ENCODE measurements at places on chromosomes 2 and 18.
A peak's percentile ranks its signal among the peaks of the same experiment; 100 is the strongest.

DNA sequence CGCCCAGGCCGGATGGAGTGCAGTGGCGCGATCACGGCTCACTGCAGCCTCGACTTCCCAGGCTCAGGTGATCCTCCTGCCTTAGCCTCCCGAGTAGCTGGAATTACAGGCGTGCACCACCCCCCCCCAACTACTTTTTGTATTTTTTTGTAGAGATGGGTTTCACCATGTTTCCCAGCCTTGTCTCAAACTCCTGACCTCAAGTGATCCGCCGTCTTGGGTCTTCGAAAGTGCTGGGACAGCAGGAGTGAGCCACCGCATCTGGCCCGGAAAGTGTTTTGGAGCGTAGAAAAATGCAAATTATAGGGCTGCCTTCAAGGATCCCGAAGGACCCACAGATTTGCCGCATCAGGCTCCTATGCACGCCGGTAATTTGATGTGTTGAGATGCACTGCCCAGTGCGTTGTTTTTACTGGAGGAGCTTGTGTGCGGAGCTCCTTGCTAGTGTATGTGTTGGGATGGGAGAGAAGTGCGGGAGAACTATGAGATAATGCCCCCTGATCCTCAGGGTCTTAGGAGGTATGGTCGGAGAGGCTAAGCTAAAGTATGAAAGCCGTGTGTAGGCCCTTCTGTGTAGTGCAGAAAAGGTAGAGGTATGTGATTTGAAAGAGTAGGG is 1.2 kb upstream of the CLASP1 start:
- no peak for DNase-seq

DNA sequence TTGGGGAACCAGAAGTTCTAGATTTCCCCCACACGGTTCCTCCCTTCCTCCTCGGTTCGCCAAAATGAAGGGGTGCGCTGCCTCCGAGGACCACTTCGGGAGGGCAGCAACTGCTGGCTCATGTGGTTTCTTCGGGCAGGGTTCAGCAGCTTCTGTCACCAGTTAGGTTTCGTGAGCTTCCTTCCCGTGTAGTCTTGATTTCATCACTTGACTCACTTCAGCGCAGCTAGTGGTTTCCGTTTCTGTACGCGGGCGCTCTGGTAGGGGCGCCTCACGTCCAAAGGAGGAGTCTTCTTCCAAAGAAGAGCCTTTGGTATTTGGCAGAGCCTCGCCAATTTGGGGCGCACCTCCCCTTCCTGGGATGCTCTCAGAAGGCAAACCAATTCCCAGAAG is 485 bp upstream of the GALNT3 start:
- DNase-seq, result no peak

GRCh38 chr2:142033393-142033792 is 97.4 kb downstream of the LRP1B start:
- DNase-seq, result no peak

DNA sequence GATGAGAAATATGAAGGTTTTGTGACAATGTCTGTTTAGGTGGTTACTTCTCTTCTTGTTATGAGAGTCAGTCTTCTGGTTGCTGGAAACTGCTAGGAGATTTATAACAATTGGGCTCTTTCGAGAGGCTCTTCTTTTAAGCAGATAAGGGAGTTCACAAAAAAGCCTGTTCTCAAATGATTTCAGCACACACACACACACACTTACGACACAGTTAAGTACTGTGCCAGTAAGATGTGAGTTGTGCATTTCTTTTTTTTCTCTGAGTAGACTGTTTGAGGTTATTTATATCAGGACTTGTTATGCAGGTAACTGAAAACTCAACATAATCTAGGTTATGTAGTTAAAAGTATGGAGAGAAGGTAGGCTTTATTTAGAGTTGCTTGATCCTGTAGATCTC is 49.8 kb downstream of the MSH2 start:
- DNase-seq, result no peak

DNA sequence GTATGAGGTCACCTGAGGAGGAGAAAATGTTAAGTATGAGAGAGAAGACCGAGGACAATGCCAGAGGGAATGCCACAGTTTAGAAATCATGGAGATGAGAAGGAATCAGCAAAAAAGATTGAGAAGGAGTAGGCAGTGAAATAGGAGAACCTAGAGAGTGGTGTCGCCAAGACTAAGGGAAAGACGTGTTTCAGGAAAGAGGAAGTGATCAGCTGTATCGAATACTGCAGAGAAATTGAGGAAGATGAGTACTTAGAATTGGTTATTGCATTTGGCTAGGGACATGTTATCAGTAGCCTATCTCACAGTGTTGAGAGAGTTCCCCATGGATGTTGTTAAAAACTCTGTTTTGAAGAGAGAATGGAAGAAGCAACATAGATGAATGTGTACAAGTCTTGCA is 112.3 kb downstream of the GALNT1 start:
- DNase-seq, result no peak

- DNase-seq, result no peak
Measured at GRCh38 chr2:41062336-41062735, 610.4 kb upstream of the SLC8A1 start.

DNA sequence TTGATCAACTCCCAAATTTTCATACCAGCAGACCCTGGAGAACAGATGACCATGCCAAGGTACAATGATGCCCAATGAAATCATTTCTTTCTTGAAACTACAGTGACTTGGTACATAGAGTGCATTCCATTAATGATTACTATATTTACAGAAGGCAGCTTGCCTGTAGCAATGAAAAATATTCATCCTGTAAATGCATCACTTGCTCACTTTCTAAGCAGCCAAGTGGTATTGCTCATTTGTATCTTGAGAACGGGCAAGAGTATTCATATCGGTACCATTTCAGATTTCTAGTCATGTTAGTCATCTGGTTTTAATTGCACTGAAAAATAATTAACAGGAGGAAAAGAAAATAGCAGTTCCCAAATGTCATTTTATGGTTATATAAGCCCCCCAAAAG is 59.6 kb downstream of the VIL1 start:
- DNase-seq, result no peak

DNA sequence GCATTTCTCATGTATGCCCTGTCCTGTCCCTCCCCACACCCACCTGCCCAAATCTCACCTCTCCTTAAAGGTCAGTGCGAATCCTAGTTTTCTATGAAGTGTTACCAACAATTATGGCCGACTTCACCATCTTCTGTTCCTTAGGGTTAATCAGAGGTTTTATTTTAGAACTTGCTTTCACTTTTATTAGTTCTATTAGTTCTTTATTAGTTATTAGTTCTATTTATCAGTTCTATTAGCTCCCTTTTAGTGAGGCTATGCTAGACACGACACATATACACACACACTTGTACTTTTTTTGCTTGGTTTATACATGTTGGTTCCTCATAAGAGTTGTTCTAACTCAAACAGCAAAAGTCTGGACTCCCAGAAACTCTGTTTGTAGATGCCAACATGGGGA is 176.8 kb upstream of the MSH6 start:
- DNase-seq, result no peak

- no peak for DNase-seq
Measured at GRCh38 chr2:182858671-182859070, 7.8 kb downstream of the FRZB start.

DNA sequence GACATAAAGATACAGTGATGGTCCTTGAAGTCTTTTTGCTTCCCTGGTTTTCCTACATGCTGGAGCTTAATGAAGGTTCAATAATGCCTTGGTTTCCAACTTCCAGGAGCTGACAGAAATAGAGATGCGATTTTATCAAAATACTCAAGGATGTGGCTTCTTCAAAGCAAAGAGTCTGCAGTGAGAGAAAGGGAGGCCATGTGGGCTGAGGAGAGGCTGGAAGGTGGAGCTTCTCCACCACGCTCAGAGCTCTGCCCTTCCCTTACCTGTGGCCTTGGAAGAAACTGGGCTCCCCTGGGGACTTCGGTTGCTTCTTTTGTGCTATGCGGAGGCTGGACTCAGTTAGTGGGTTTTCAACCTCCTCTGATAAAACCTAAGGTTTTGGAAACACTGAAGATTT is 175.0 kb upstream of the APCDD1 start:
- DNase-seq, result no peak

- DNase-seq, result no peak
Measured at GRCh38 chr2:191611614-191612013, 66.3 kb upstream of the NABP1 start.

GRCh38 chr2:173523497-173523896 is 168.8 kb downstream of the CDCA7 start:
- no peak for DNase-seq

- DNase-seq, result no peak
Measured at GRCh38 chr2:75621228-75621627, 25.4 kb upstream of the MRPL19 start.

GRCh38 chr2:164595031-164595430 is 26.3 kb downstream of the GRB14 start:
- DNase-seq, result no peak

GRCh38 chr18:23181547-23181946 is 46.3 kb downstream of the CABLES1 start:
- no peak for DNase-seq

- DNase-seq, result peak; percentile 72
Measured at GRCh38 chr2:156456616-156457015, 20.4 kb downstream of the GPD2 start.

Measured in epithelial cell of proximal tubule (primary cell).